Effector CD4-positive, alpha-beta T cell (primary cell): ENCODE measurements at places on chromosomes 6 and 20.

- no peak for DNase-seq
Measured at GRCh38 chr6:25966711-25967110, 4.1 kb downstream of the TRIM38 start.

- DNase-seq = peak; percentile 71
Measured at GRCh38 chr6:32415521-32416019, 8.6 kb upstream of the BTNL2 start.

DNA sequence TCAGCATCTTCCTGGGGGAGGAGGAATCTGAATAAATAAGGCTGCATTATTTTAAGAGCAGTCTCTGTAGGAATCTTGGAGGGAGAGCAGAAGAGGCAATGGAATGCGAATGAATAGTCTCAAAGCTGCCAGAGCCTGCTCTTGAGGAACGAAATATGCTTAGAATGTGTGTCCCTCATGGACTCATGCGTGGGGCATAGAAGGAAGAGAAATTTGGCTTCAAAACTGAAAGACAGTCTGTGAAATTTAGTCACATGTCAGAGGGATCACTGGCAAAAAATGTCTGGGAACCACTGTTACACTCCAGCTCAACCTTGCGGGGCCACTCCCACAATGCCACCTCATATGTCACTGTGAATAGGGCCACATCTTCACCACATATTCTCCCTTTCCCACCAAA, 95.5 kb downstream of the GJA10 start:
- no peak for DNase-seq

DNA sequence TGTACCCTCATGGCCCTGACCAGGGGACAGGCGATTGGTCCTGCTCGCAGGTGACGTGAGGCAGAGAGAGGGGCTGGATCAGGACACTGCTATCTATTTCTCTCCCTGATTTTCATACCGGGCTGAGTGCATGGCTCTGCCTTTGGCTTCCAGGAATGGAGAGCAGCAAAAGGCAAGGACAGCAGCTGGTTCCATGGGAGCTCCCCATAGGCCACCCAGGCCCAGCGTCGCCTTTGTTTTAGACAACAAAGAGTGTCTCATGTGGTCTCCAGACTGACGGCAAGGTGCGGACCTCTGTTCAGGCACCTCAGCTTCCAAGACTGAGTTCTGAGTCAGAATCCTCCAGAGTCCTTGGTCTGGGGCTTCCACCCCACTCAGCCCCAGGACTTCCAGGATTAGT, 123.1 kb downstream of the VEGFA start:
- no peak for DNase-seq

DNA sequence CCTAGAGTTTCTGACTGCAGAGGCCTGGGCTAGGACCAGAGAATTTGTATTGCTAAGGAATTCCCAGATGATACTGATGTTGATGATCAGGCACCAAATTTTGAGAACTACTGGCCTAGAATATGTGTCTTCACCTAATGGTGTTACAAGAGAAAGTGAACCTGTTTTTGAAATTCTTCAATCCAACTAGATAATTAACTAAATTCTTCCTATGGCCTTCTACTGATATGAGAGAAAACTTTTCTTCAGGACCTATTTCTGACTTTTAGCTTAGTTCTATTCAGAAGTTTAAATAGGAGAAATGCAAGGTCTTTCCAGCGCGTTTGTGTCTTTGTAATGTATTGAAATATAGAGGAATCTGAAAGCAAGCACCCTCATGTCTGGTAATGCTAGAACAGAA, 7.3 kb downstream of the NKAIN2 start:
- no peak for DNase-seq

DNA sequence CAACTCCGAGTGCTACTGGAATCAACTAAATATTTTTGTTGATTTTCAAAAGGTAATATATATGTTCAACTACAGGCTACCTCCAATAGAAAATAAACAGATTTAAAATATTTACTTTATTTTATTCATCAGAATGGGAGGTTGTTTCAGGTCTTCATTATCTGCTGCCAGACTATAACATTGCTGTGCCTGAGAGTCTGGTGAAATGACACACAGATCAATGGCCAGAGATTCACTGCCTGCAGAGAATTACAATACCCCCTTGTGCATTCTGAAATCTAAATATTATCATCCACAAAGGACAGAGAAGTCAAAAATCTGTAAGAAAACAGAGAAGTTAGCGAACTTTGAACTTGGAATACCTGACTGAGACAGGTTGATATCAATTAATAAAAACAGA, 667.8 kb upstream of the GJE1 start:
- no peak for DNase-seq

DNA sequence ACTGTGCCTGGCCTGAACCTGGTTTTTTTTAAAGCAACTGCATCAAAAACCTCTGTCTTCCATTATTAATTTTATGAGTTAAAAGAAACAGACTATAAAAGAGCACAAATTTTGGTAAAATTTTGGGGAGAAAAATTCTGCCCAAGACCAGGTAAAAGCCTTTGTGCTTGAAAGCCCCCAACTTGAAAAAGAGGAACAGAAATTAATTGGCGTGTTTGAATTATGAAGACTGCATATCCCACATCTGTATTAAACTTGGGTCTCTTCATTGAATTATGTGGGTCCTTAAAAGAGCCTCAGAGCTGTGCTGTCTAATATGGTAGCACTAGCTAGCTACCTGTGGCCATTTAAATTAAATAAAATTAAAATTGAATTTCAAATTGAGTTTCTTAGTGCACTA, 41.2 kb downstream of the COL11A2 start:
- DNase-seq = no peak

DNA sequence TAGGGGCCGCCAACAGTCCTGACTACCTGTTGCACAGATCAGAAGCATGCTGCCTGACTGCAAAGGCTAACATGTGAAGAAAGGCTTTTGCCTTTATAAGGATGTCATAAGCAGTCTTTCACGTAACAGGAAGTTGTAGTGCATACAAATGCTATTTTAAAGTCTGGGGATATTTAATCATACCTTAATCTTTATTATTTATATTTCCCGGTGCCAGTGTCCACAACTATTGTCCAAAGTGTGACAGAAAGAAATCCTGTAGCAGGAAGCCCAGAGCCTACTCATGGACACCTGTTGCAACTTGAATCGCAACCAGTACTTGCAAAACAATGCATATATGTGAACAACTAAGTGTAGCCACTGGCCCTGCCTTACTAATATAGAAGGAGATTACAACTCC, 235.8 kb downstream of the ALDH8A1 start:
- DNase-seq = no peak
